ENCODE measurements at places on chromosomes 11 and 22.

- no peak for DNase-seq
These were observed 85.7 kb downstream of the KIAA1671 start for GRCh38 chr22:25038239-25038638.

DNA sequence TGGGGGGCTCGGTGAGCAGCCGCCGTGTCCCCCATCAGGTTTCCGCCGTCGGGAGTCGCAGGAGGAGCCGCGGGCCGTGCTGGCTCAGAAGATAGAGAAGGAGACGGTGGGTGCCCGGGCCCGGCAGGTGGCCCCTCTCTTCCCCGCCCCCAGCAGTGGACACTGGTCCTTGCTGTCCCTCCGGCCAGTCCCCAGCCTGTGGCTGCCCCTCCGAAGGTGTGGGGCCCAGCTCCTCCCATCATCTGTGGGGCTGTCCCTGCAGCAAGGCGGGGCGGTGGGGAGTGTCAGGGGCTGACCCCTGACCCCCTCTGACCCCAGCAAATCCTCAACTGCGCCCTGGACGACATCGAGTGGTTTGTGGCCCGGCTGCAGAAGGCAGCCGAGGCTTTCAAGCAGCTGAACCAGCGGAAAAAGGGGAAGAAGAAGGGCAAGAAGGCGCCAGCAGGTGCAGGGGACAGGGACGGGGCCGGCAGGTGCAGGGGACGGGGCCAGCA, 15.3 kb downstream of the EPS8L2 start:
- no peak for DNase-seq

DNA sequence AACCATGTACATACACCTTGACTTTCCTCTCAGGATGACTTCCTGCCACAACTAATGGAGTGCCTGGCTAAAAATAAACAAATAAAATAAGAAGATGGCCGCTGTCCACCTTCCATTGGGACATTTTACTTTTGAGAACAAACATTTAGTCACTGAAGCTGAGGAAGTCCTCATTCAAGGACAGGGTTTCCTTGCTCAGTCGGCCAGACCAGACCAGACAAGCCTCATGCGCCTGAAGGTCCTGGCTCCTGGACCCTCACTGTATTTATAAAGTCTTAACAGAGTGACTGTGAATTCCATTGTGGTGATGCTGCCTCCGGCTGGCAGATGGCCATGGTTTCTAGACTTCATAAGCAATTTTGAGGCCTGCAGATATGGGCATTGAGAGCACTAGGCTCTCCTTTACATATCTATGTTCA, 114.5 kb downstream of the MAML2 start:
- no peak for DNase-seq

DNA sequence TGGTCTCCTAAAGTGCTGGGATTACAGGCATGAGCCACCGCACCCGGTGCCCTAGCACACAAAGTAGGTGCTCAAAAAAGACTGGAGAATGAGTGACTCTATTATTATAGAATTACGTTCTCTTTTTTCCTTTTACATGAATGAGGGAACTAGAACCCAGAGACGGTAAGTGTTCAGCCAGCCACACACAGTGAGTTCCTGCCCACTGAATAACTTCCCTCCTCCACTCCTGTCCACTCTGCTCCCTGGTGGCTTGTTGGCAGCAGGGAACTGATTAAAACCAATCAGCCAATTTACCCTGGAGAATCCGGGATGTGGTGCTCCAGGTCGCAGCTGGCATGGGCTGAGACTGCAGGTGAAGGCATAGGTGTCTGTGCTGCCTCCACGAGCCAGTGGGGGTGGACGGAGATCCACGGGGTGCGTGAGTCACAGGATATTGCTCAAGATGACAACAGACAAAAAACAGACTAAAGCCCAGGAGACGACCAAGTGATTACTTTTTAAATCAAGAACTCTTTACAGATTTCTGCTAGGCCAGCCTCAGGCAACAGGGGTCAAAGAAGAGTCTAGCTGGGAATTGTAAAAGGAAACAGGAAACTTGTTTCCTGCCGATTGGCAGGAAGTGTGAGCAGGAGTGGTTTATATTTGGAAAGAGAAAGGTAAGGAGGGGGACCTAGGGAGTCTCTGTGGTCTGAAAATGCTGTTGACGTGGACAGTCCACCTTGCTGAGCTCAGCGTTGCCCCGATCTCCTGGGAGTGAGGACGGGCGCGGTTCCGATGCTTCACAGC, 95.2 kb upstream of the TP53I11 start:
- DNase-seq = no peak

DNA sequence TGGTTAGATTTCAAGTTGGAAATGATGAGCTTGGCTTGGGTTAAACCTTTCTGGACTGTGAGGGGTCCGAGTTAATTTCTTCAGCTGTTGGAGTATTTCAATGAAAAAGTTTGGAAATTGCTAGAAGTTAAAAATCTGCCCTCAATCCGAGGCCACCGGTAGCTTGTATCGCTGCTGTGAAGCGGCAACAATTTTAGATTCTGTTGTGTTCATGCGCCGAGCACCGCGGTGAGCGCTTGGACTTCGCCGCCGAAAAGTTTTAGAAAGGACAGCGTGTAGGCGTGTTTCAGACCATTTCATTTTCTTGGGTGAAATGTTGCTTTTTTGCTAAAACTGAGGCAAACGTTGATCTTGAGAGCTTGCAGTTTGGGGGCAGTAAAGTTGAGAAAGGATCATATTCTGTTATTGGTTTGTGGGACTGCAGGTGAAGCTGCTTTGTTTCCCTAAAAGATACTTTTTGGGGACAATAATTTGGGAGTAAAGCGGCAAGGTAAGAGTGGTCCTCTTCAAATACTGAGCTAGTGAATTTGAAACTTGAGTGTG, 928 bp downstream of the FBXO7 start:
- no peak for DNase-seq

All from NCI-H187 (cell line).